ENCODE measurements at places on chromosomes 1 and 21. TPM values are rescaled to one million over a fixed set of nuclear protein-coding genes. Genes with fewer than 3 reads are reported as not detected.
A peak's percentile ranks its signal among the peaks of the same experiment; 100 is the strongest.

The RASAL2 gene
- 41.7 TPM for total RNA-seq

DNA sequence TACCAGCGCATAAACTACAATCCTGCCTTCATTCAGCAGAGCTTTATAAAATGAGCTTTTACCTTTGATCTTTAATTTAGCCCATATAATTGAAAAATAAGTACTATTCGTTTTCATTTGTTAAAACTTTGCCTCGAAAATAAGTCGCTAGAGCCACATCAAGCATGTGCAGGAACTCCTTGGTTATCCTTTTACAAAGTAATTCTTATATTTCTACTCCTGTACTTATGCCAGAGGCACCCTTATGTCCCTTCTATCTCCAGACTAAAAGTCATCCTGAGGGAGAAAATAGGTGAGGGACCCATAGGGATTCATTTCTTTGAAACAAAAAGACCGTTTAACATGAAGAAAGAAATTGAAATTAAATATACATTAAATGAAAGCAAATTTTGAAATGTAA, 278.2 kb upstream of the C1orf105 start:
- no peaks in the 10 kb centered on the region for H3K36me3 ChIP-seq
- peak overlapping the region; percentile 53 for H3K4me3 ChIP-seq
- no peaks in the 10 kb centered on the region for H3K27me3 ChIP-seq
- peak overlapping the region; percentile 86 for H3K27ac ChIP-seq

- no peaks in the 10 kb centered on the region for H3K4me1 ChIP-seq
These were observed 20.1 kb upstream of the NKAIN1 start for GRCh38 chr1:31259746-31260145.

- no peaks in the 10 kb centered on the region for H3K27me3 ChIP-seq
- H3K27ac ChIP-seq = no peak overlapping the region
- H3K4me1 ChIP-seq = peaks cover 40% of the 10 kb centered on the region
These were observed 39.5 kb downstream of the ACOT7 start for GRCh38 chr1:6353955-6354658.

GRCh38 chr21:26850116-26850643, 5.0 kb upstream of the ADAMTS1 start:
- H3K27me3 ChIP-seq = no peaks in the 10 kb centered on the region
- no peaks in the 10 kb centered on the region for H3K4me1 ChIP-seq
- H3K36me3 ChIP-seq = no peaks in the 10 kb centered on the region

- no peak within 1 kb of the TSS for H3K27ac ChIP-seq
- H3K27me3 ChIP-seq = no peaks in the 10 kb centered on the region
- H3K36me3 ChIP-seq = no peaks in the 10 kb centered on the region
- no peak for DNase-seq
These were observed at the start of gene LCE3A for GRCh38 chr1:152622803-152623202. LCE3A (minus strand) TSS chr1:152623103; CDS start chr1:152623103, 0 bp downstream.

The CNR2 gene
- total RNA-seq = 0.08 TPM

GRCh38 chr1:64948905-64949833, 17.2 kb downstream of the JAK1 start:
- no peak for DNase-seq
- no peak overlapping the region for H3K4me3 ChIP-seq
- no peak overlapping the region for H3K27ac ChIP-seq
- H3K4me1 ChIP-seq = no peaks in the 10 kb centered on the region
- H3K36me3 ChIP-seq = no peaks in the 10 kb centered on the region

The URB1 gene
- total RNA-seq = 38.8 TPM

The HRNR gene
- not detected for total RNA-seq

DNA sequence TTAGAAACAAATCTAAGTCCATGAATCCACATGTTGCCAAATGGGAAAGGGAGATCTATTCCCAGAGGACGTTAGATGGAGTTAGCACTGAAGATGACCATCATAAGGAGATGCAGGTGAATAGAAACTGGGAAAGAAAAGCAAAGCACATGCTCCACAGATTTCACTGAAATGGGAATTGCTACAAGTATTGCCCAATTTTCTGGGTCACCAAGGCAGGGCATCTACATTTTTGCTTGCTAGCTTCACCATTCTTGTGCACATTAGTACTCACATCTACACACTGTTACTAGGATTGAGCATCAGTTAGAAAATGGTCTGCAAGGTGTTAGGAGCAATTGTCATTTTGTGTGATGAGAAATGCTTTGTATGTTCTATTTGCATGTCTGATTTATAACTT, 99.1 kb downstream of the JAK1 start:
- no peak overlapping the region for H3K27ac ChIP-seq
- DNase-seq = no peak
- no peak overlapping the region for H3K4me3 ChIP-seq
- H3K4me1 ChIP-seq = no peaks in the 10 kb centered on the region
- H3K27me3 ChIP-seq = no peaks in the 10 kb centered on the region

GRCh38 chr1:150529017-150529416, 13.5 kb downstream of the FALEC start:
- no peak overlapping the region for H3K4me3 ChIP-seq
- no peaks in the 10 kb centered on the region for H3K27me3 ChIP-seq
- peak; percentile 38 for DNase-seq

- H3K27ac ChIP-seq = no peak overlapping the region
- no peaks in the 10 kb centered on the region for H3K27me3 ChIP-seq
- H3K4me1 ChIP-seq = no peaks in the 10 kb centered on the region
- no peaks in the 10 kb centered on the region for H3K36me3 ChIP-seq
- no peak overlapping the region for H3K4me3 ChIP-seq
These were observed 612.9 kb upstream of the USP24 start for GRCh38 chr1:55828044-55828443.

- no peaks in the 10 kb centered on the region for H3K4me1 ChIP-seq
- H3K4me3 ChIP-seq = no peak overlapping the region
- H3K27ac ChIP-seq = no peak overlapping the region
These were observed 120.2 kb downstream of the PIK3R3 start for GRCh38 chr1:46012236-46012635.
